ENCODE measurements at places on chromosomes 11 and 22. TPM values are rescaled to one million over a fixed set of nuclear protein-coding genes. Genes with fewer than 3 reads are reported as not detected.

KIAA1671 gene
- 43.7 TPM for polyA plus RNA-seq

- DNase-seq = no peak
These were observed 36.7 kb upstream of the PLET1 start for GRCh38 chr11:112297248-112297866.

GRCh38 chr11:59900366-59901126, 22.0 kb downstream of the OOSP3 start:
- DNase-seq = no peak

TMEM135 gene
- 16.8 TPM for polyA plus RNA-seq

ANO5 gene
- 4.5 TPM for polyA plus RNA-seq

All from muscle of arm (tissue), 14 donors.